Psoas muscle (tissue), 8 donors: ENCODE measurements at places on chromosomes 1 and 21. TPM values are rescaled to one million over a fixed set of nuclear protein-coding genes. Genes with fewer than 3 reads are reported as not detected.
A peak's percentile ranks its signal among the peaks of the same experiment; 100 is the strongest.

PDC gene
- not detected for total RNA-seq

LCE3D gene
- total RNA-seq: not detected

CYP2J2 gene
- 55.7 TPM for total RNA-seq

PRDM16 gene
- total RNA-seq: 0.43 TPM

ADAMTS4 gene
- total RNA-seq: 1.3 TPM

MAP3K21 gene
- 0.24 TPM for total RNA-seq

MCOLN2 gene
- 0.54 TPM for total RNA-seq

CTTNBP2NL gene
- total RNA-seq: 8.0 TPM

C1orf94 gene
- total RNA-seq: not detected

GBP6 gene
- total RNA-seq: not detected

RGS8 gene
- not detected for total RNA-seq

FMOD gene
- 5.9 TPM for total RNA-seq

DNA sequence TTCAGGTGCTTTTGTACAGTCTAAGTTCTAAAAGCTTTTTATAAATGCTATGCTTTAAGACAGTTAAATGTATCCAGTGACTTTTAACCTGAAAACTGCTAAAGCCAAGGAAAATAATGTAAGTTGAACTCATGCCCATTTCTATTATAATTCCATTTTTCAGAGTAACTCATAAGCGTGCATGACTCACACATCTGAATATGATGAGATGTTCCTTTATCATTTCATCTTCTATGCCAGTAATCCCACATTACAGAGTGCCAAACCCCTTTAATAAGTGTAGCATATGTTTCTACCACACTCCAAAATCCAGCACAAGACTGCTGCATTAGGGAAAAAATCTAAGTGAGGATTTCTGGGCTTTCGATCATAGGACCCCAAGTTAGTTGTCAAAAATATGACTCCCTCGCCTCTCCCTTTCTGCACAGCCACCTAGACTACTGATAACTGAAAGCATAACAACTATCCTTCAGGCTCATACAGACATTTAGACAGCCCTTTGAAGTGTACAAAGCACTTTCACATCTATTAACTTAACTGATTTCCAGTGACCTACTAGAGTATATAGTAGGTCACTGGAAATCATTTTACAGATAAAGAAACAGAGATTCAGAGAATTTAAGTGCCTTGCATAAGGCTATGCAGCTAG is 45.3 kb downstream of the JAK1 start:
- no peak overlapping the region for H3K4me3 ChIP-seq
- H3K36me3 ChIP-seq: no peaks in the 10 kb centered on the region

- no peaks in the 10 kb centered on the region for H3K36me3 ChIP-seq
- peak within 1 kb of the TSS; percentile 78 for H3K27ac ChIP-seq
- H3K4me3 ChIP-seq: peak within 1 kb of the TSS; percentile 66
- no peaks in the 10 kb centered on the region for H3K27me3 ChIP-seq
These were observed at the start of gene ADAMTSL4 for GRCh38 chr1:150548632-150549495. Gene ADAMTSL4 (plus strand): TSS chr1:150549408. CDS start chr1:150552289, 2,881 bp downstream.

- no peak overlapping the region for H3K4me3 ChIP-seq
- peaks cover 3% of the 10 kb centered on the region for H3K36me3 ChIP-seq
- no peak overlapping the region for H3K27ac ChIP-seq
- no peak for DNase-seq
- H3K4me1 ChIP-seq: peaks cover 9% of the 10 kb centered on the region
These were observed 94.6 kb downstream of the VPS13D start for GRCh38 chr1:12324423-12324822.

- no peaks in the 10 kb centered on the region for H3K27me3 ChIP-seq
- H3K27ac ChIP-seq: no peak overlapping the region
- H3K4me1 ChIP-seq: no peaks in the 10 kb centered on the region
- no peaks in the 10 kb centered on the region for H3K36me3 ChIP-seq
- no peak for DNase-seq
These were observed 43.2 kb downstream of the GJA5 start for GRCh38 chr1:147717051-147717705.

GRCh38 chr1:110600716-110601115 is 5.4 kb downstream of the KCNA2 start:
- peaks cover 2% of the 10 kb centered on the region for H3K4me1 ChIP-seq
- H3K27ac ChIP-seq: no peak overlapping the region
- peaks cover 30% of the 10 kb centered on the region for H3K27me3 ChIP-seq
- H3K4me3 ChIP-seq: no peak overlapping the region
- H3K36me3 ChIP-seq: no peaks in the 10 kb centered on the region

GRCh38 chr1:31811605-31812004 is 4.2 kb downstream of the SPOCD1 start:
- no peaks in the 10 kb centered on the region for H3K36me3 ChIP-seq
- DNase-seq: no peak
- no peaks in the 10 kb centered on the region for H3K4me1 ChIP-seq
- no peak overlapping the region for H3K4me3 ChIP-seq
- no peaks in the 10 kb centered on the region for H3K27me3 ChIP-seq

- no peaks in the 10 kb centered on the region for H3K36me3 ChIP-seq
- no peak overlapping the region for H3K4me3 ChIP-seq
- DNase-seq: no peak
- no peak overlapping the region for H3K27ac ChIP-seq
These were observed 171.5 kb upstream of the CAMK1G start for GRCh38 chr1:209412036-209412435.

DNA sequence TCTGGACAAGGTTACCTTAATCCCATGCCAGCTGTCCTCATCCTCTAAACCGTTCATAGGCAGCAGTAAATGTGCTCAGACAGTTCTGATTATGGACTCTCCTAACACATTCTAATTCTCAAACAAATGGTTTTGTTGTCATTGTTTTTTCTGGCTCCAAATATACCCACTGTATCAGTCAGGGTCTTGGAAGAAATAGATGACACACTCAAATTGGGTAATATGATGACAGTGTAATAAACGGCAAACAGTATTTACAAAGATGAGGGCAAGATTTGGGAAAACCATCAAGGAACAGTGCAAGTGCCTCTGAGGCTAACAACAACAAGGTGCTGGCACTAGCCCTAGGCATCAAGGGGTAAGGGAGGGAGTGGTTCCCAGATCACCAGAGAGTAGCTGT is 4.3 kb upstream of the CDC20 start:
- no peaks in the 10 kb centered on the region for H3K27me3 ChIP-seq
- H3K36me3 ChIP-seq: no peaks in the 10 kb centered on the region
- H3K4me1 ChIP-seq: peaks cover 10% of the 10 kb centered on the region
- no peak overlapping the region for H3K4me3 ChIP-seq

DNA sequence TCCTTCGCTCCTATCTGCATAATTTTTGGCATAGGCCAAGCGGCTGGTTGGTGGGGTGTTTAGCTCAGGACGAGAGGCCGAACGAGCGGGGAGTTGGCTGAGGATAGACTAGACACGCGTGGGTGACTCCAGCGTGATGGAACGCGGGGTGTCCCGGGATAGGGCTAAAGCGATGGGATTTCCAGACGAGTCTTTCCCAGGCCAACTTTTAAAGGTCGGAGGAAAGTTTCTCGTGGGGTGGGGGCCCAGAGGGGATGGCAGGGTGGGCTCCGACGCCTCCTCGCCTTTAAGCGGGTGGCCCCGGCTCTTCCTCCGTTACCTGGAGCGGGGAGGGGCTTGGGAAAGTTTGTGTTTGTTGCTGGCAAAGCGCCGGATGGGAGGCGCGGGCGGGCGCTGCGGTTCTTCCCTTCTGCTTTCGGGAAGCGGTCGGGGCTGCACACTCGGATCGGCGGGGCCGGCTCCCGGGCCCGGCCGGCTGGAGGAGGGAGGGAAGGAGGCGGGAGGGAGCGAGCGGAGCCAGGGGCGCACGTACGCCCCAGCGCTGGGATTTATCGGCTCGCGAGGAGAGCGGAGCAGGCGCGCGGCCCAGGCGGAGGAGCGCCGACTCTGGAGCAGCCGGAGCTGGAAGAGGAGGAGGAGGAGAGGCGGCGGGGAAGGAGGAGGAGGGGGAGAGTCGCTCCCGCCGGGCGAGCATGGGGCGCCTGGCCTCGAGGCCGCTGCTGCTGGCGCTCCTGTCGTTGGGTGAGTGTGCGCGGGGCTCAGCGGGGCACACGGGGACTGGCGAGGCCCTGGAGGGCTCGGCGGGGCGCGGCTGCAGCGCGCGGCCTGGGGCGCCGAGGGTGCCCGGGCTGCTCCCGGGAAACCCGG is at the start of gene PTGFRN:
PTGFRN (plus strand) TSS at position 405 of the 867 bp plus-strand sequence; CDS start at position 693, 288 bp downstream.
- peak within 1 kb of the TSS; percentile 72 for H3K4me3 ChIP-seq
- no peaks in the 10 kb centered on the region for H3K36me3 ChIP-seq
- DNase-seq: peak; percentile 78
- H3K4me1 ChIP-seq: no peaks in the 10 kb centered on the region

DNA sequence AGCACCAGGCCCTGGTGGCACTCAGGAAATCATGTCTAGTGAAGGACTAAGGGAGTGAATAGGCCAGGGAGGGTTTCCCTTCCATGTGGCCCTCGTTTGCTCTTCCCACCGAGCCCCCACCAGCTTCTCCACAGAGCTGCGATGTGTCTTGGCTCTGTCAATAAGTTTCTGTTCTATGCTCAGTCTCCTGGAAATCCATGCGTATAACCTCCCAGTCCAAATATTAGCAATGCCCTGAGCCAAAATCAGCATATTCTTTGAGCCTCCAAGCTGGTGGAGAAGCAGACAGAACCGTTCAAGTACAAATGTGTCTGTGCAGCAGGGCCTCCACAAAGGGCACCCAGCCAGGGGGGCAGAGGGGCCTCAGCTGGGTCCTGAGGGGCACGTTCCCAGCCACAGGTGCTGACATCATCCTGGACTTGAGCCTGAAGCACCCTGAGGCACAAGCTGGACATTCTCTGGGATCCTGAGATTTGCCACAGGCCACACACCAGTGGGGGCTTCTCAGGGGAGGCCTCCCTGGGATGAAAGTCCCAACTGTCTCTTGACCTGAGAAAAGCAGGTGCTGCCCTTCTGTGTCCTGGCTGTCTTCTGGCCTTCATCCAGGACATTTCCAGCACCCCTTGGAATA is 350.5 kb upstream of the VAMP3 start:
- no peak overlapping the region for H3K4me3 ChIP-seq
- DNase-seq: no peak
- no peaks in the 10 kb centered on the region for H3K36me3 ChIP-seq

DNA sequence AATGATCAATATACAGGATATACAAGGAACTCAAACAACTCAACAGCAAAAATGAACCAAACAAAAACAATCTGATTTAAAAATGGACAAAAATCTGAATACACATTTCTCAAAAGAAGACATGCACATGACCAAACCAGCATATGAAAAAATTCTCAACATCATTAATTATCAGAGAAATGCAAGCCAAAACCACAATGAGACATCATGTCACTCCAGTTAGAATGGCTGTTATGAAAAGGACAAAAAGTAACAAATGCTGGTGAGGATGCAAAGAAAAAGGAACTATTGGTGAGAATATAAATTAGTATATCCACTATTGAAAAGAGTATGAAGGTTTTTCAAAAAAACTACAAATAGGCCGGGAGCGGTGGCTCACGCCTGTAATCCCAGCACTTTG is 42.0 kb downstream of the FCRL3 start:
- DNase-seq: no peak
- H3K36me3 ChIP-seq: no peaks in the 10 kb centered on the region
- H3K4me3 ChIP-seq: no peak overlapping the region
- H3K27me3 ChIP-seq: no peaks in the 10 kb centered on the region

- no peak overlapping the region for H3K27ac ChIP-seq
- H3K4me1 ChIP-seq: no peaks in the 10 kb centered on the region
- no peak overlapping the region for H3K4me3 ChIP-seq
- H3K27me3 ChIP-seq: no peaks in the 10 kb centered on the region
- DNase-seq: no peak
These were observed 254.8 kb downstream of the LTN1 start for GRCh38 chr21:28737674-28738419.

DNA sequence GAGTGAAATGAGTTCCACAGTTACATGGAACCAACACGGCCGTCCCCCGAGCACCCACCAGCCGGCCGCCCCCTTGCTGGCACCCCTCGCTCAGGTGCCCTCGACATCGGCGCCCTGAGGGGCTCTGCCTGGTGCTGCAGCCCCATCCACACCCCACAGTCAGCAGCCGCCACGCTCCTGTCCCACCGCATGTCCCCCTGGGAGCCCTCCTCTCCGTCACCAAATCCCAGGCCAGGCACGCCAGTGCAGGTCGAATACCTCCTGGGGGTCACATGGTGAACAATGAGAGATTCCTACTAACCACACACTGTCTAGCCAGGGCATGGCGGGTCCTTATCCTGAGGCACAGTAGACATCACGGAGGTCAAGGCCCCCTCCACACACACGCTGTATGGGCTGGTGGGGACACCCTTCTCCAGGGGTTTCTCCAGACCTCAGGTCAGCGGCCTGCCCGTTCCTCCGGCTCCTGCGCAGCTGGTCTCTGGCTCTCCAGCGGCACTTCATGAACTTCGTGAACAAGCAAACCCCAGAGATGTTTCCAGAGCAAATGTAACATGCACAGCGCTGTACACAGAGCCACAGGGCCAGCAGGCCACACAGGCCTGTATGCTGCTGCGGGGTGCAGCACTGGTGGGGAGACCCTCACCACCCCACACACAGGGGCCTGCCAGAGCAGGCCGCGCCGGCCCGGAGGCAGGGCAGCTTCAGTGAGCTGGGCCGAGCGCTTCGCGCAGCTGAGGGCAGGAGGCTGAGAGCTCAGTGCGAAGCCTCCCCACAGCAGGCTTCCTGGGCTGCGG is 21.8 kb downstream of the POFUT2 start:
- no peak overlapping the region for H3K4me3 ChIP-seq
- H3K36me3 ChIP-seq: peaks cover 72% of the 10 kb centered on the region
- no peaks in the 10 kb centered on the region for H3K27me3 ChIP-seq
- peak; percentile 48 for DNase-seq
- H3K27ac ChIP-seq: no peak overlapping the region
- H3K4me1 ChIP-seq: no peaks in the 10 kb centered on the region

GRCh38 chr1:45205011-45205909 is 1.1 kb downstream of the ZSWIM5 start:
- H3K27me3 ChIP-seq: no peaks in the 10 kb centered on the region
- peaks cover 12% of the 10 kb centered on the region for H3K4me1 ChIP-seq
- H3K36me3 ChIP-seq: no peaks in the 10 kb centered on the region

DNA sequence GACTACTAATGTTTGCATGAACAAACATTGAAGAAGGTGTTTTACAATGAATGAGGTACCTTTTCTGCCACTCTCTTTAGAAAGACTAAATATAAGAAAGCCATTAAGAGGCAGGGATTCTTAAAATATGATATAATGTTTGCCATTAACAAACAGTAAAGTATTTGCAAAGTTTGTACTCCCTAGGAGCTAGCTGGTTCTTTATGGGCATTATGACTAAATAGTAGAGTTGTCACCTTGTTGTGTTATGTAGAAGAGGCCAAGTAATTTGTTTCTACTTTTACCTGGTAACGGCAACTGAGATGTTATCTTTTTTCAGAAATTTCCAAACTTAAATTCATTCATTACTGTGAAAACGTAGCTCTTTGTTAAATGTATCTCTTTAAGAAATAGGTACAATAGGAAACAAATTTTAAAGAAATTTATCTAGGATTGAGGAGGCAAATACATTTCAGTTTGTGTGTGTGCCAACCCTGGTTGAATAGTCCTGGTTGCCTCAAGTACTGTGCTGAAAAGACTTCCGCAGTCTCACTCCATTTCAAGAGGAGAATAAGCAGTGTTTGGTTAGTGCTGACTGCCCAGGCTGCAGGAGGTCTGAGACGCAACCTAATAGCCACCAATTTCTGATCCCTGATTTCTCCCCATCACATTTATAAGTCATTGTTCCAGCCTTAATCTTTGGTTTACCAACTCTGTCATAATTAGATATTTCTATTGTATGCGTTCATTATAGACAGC is 52.1 kb downstream of the WDR3 start:
- no peak for DNase-seq
- no peak overlapping the region for H3K27ac ChIP-seq
- no peaks in the 10 kb centered on the region for H3K36me3 ChIP-seq
- peaks cover 10% of the 10 kb centered on the region for H3K27me3 ChIP-seq
